Common myeloid progenitor, CD34-positive (primary cell): ENCODE measurements at places on chromosomes 5 and 9.

- H3K4me1 ChIP-seq = no peaks in the 10 kb centered on the region
- no peak overlapping the region for H3K4me3 ChIP-seq
- no peaks in the 10 kb centered on the region for H3K36me3 ChIP-seq
Observed at GRCh38 chr5:84181093-84181492, 203.6 kb downstream of the EDIL3 start.

DNA sequence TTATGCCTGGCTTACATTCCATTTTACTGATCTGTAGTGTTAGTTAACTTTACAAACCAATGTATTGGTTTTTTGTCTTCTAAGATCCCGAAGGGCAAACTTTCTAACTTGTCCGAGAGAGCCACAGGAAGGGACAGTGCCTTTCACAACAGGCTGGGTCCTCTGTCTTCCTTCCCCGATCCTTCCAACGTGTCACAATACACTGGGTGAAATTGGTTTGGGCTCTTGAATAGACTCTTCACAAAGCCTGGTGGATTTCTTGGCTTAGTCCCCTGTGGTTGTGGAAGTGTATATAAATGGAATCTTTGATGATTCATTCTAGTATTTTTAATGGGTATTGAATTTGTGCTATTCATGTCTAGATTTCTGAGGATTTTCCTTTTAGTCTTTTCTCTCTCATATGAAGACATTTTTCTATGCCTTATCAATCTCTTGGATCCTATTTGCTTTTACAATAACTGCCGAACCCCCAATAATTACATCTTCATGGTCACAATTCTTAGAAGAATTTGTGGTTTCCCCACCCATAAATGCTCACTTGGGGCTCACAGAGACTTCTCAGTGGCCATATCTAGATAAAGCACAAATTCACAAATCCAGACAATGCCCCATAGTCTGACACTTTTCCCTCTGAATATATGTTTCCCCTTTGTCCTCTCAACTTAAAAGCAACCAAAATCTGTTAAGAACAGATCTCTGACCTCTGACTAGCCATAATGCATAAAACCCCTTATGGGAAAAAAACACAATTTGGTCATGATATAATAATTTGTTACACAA lies 107.7 kb downstream of the MTRR start:
- no peak overlapping the region for H3K27ac ChIP-seq

DNA sequence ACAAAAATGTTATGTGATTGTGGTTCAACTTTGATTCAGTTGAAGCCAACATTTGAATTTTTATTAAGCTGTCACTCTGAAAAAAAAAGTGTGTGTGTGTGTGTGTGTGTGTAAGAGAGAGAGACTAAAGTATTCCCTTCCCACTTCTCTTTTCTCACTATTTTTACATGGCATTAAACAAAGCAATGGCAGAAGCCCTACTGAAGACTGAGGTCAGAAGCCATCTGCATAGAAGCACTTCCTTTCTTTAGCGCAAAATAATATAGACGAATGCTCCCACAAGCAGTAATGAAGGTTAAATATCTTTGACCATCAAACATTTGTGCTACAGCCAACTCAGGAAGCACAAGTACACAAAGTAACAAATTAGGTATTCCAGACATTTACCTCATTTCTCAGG lies 540.5 kb downstream of the KCTD16 start:
- H3K27ac ChIP-seq = no peak overlapping the region
- no peak for DNase-seq
- no peaks in the 10 kb centered on the region for H3K27me3 ChIP-seq
- no peaks in the 10 kb centered on the region for H3K4me1 ChIP-seq
- no peak overlapping the region for H3K4me3 ChIP-seq

DNA sequence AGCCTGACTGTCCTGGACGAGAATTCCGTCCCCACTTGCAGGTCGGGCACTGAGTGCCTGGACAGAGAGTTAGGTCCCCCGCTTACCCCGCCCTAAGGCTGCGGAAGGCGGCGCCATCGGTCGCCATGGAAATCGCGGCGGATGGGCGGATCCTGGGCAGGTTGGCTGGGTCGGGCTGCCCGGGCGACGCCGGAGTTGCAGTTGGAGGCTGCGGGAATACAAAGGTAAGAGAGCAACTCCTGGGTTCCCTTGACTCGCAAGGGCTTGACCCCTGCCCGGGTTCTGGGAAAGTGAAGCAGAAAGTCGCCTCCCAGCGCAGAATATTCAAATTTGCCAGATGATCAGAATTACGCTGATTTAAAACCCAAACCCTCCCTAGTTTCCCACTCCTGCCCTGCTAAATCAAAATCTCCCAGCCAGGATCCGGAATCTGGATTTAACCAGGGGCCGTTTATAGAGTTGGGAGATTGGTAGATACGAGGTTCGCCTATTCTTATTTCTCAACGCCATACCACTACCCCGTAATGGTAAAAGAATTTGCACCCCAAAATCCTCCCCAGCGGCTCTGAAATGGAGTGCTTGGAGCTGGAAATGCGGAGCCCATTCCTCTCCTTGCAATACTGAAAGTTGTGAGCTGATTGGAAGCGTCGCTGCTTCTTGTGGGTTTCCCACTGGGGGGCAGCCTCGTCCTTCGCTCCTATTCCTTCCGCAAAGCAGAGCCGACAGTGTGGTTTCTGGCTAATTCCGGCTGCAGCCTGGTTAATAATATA lies 156.4 kb upstream of the RASEF start:
- H3K27me3 ChIP-seq = no peaks in the 10 kb centered on the region
- no peak overlapping the region for H3K27ac ChIP-seq
- no peaks in the 10 kb centered on the region for H3K36me3 ChIP-seq
- peak overlapping the region; percentile 48 for H3K4me3 ChIP-seq
- peaks cover 6% of the 10 kb centered on the region for H3K4me1 ChIP-seq

DNA sequence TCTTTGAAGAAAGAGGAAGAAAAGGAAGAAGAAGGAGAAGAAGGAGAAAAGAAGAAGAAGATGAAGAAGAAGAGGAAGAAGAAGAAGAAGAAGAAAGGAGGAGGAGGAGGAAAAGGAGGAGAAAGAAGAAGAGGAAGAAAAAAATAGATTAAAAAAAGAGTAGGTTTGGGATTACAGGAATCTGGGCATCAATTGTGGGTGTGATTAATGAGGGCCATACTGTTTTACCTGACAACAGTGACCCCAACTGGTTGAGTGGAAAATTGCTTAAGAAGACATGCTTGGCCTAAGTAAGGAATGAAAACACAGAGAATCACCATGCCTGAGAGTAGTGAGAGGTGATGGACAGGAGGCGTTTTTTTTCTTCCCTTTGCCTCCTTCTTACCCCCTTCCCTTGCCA lies 114.6 kb downstream of the FAM170A start:
- H3K36me3 ChIP-seq = no peaks in the 10 kb centered on the region
- H3K27me3 ChIP-seq = no peaks in the 10 kb centered on the region
- DNase-seq = peak; percentile 46
- H3K27ac ChIP-seq = no peak overlapping the region
- no peaks in the 10 kb centered on the region for H3K4me1 ChIP-seq

GRCh38 chr9:124606027-124606426 lies 98.8 kb upstream of the NR5A1 start:
- no peak overlapping the region for H3K27ac ChIP-seq
- no peaks in the 10 kb centered on the region for H3K36me3 ChIP-seq
- DNase-seq = no peak
- no peaks in the 10 kb centered on the region for H3K27me3 ChIP-seq
- no peak overlapping the region for H3K4me3 ChIP-seq

DNA sequence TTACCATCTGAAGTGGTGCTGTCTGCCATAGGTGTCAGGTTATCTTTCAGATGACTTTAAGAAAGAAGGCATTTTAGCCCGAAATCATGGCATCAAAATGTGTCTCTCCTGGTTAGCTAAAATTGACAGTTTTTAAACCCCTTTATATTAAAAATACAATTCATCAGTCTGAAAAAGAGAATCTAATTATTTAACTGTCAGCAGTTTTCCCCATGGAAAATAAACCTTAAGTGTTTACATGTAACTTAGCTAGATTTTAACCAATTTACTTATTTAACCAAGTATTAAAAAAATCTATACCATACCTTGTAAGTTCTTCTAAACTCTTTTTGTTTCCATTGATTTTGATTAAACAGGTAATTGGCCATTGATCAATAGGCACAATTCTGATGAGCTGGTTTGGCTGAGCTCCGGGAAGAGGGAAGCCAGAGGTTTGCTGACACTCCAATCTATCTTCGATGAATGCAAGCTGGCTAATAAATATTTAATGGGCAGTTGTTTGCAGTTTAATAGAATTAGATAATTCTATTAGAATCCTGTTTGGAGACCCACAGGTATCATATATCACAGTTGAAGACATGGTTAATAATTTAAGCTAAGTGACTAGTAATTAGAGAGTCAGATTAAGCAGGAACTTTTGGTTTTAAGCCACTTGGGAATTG lies 114.0 kb downstream of the MAT2B start:
- H3K4me1 ChIP-seq = no peaks in the 10 kb centered on the region

DNA sequence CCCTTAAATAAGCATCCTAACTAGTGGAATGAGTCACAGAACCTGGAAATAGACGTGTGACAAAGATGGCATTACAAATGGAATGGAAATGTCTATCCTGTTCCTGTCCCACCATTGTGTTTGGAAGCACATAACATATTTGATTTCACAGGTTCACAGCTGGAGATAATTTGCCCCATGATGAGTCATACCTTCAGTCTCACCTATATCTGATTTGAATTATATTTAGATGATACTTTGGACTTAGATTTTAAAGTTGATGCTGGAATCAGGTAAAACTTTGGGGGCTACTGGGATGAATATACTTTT lies 92.5 kb downstream of the CEMIP2 start:
- DNase-seq = no peak
- H3K4me3 ChIP-seq = no peak overlapping the region
- no peaks in the 10 kb centered on the region for H3K27me3 ChIP-seq
- no peaks in the 10 kb centered on the region for H3K36me3 ChIP-seq
- peaks cover 9% of the 10 kb centered on the region for H3K4me1 ChIP-seq

GRCh38 chr9:35743880-35744518 lies 5.0 kb downstream of the GBA2 start:
- no peak overlapping the region for H3K4me3 ChIP-seq
- H3K27ac ChIP-seq = no peak overlapping the region
- peaks cover 49% of the 10 kb centered on the region for H3K36me3 ChIP-seq
- DNase-seq = no peak

GRCh38 chr5:675871-676698 lies 17.1 kb downstream of the TPPP start:
- no peak for DNase-seq
- no peak overlapping the region for H3K27ac ChIP-seq
- no peaks in the 10 kb centered on the region for H3K36me3 ChIP-seq
- H3K4me3 ChIP-seq = no peak overlapping the region
- H3K4me1 ChIP-seq = peaks cover 30% of the 10 kb centered on the region
- no peaks in the 10 kb centered on the region for H3K27me3 ChIP-seq

DNA sequence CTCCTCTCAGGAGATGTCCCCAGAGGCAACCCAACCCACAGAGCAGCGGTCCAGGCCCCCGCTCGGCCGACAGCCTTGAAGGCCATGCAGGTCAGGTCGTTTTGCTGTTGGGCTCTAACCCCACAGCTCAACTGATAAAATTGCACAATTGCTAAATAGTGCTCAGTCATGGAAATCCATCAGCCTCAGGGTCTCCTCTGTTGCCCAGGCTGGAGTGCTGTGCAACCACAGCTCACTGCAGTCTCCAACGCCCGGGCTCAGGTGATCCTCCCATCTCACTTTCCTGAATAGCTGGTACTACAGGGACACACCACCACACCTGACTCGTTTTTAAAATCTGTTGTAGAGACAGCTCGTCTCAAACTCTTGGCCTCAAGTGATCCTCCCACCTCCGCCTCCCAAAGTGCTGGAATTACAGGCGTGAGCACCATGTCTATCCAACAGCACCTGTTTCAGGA lies 18.3 kb downstream of the BRD3OS start:
- H3K4me1 ChIP-seq = no peaks in the 10 kb centered on the region
- H3K27me3 ChIP-seq = no peaks in the 10 kb centered on the region
- H3K4me3 ChIP-seq = no peak overlapping the region
- no peak for DNase-seq
